ENCODE measurements at places on chromosomes 6 and 20. TPM values are rescaled to one million over a fixed set of nuclear protein-coding genes. Genes with fewer than 3 reads are reported as not detected.

DNA sequence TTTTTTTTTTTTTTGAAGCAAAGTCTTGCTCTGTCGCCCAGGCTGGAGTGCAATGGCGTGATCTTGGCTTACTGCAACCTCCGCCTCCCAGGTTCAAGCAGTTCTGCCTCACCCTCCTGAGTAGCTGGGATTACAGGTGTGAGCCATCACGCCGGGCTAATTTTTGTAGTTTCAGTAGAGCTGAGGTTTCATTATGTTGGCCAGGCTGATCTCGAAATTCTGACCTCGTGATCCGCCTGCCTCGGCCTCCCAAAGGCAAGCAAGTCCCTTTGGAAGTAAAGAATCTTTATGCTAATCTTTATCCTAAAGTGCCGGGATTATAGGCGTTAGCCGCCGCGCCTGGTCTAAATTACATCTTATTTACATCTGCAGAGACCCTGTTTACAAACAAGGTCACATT is 1.5 kb downstream of the PSMG4 start:
- DNase-seq, result no peak
- H3K36me3 ChIP-seq, result peaks cover 13% of the 10 kb centered on the region
- H3K27me3 ChIP-seq, result no peaks in the 10 kb centered on the region
- H3K4me3 ChIP-seq, result peak overlapping the region; percentile 28
- H3K27ac ChIP-seq, result peak overlapping the region; percentile 20

GRCh38 chr6:126716032-126716431 is 376.1 kb downstream of the CENPW start:
- DNase-seq, result no peak
- H3K36me3 ChIP-seq, result no peaks in the 10 kb centered on the region
- H3K27me3 ChIP-seq, result no peaks in the 10 kb centered on the region
- H3K4me3 ChIP-seq, result no peak overlapping the region
- no peak overlapping the region for H3K27ac ChIP-seq

DNA sequence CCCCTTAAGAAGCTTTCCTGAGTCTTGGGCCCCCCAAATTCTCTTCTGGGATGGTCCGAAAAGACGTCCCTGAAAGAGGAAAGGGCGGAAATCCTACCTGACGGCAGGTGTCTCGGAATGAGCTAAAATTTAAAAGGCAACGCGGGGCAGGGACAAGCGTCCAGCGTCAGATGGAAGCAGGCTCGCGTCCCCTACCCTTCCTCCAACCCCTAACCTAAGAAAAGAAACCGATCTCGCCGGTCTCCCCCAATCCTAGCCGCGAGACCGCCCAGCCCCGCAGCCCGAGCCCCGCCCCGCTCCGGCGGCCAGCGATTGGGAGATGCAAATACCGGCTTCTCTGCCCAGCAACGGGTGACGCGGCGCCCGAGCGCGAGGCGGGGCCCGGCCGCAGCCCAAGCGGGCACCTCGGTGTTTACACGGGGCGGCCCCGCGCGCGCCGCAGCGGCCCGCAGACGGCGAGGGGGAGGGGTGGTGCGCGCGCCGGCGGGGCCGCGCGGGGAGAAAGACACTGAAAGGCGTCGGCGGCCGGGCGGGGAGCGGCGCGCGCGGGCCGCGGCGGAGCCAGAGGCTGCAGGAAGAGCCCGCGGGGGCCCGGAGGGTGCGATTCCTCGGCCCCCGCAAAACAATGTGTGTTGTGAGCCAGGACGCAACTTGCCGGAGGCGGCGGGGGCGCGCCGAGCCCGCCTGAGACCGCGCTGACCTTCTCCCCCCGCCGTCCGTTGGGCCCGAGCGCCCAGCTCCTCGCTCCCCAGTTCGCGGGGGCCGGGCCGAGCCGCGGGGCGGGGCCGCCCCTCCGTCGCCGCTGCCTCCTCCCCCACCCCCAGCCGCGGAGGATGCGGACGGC is at the start of gene SOX12:
TSS of gene SOX12 (plus strand) at position 508 of the 844 bp plus-strand sequence. CDS start 373 bp downstream, outside the sequence.
- H3K4me1 ChIP-seq, result peaks cover 23% of the 10 kb centered on the region
- H3K27me3 ChIP-seq, result no peaks in the 10 kb centered on the region
- H3K27ac ChIP-seq, result peak within 1 kb of the TSS; percentile 59
- no peaks in the 10 kb centered on the region for H3K36me3 ChIP-seq
- H3K4me3 ChIP-seq, result peak within 1 kb of the TSS; percentile 65

GRCh38 chr6:33692760-33693158 is 18.7 kb downstream of the UQCC2 start:
- H3K4me1 ChIP-seq, result peaks cover 63% of the 10 kb centered on the region
- H3K36me3 ChIP-seq, result peaks cover 39% of the 10 kb centered on the region
- H3K27me3 ChIP-seq, result no peaks in the 10 kb centered on the region

DNA sequence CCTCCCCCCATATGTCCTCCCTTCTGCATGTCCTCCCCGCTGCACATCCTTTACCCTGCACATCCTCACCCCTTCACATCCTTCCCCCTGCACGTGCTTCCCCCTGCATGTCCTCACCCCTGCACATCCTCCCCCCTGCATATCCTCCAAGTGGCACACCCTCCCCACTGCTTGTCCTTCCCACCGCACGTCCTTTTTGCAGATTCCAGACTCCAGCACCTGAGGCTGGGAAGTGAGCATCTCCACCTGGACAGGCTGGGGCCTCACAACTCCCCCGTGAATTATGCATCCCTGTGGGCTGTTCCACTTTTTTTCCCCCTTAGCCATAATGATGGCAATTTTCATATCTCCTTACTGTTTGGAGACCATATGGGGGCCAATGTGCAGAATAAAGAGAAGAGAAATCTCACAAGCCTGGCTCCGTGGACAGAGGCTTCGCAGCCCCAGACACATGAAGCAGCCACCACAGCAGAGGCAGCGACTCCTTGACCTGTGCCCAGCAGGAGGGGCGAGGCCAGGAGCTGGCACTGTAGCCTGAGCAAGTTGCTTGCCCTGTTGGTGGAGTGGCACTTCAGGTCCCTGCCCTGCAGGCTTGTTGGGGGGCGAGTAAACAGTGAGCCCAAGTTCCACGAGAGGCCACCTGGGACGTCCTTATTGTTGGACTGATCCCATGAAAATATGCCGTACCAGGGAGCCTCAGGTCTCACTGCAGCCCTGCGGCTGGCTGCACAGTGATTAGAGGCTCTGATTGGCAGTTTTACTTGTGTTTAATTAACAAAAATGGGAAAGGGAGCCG is 113.1 kb downstream of the SYNDIG1 start:
- no peak overlapping the region for H3K4me3 ChIP-seq
- no peaks in the 10 kb centered on the region for H3K27me3 ChIP-seq
- no peak overlapping the region for H3K27ac ChIP-seq
- H3K4me1 ChIP-seq, result no peaks in the 10 kb centered on the region
- DNase-seq, result no peak
- H3K36me3 ChIP-seq, result no peaks in the 10 kb centered on the region

The PAQR8 gene
- 11.7 TPM for total RNA-seq

The LRRN4 gene
- not detected for total RNA-seq

GRCh38 chr6:41813469-41813868 is 26.0 kb downstream of the TOMM6 start:
- no peaks in the 10 kb centered on the region for H3K4me1 ChIP-seq
- H3K4me3 ChIP-seq, result no peak overlapping the region
- no peaks in the 10 kb centered on the region for H3K36me3 ChIP-seq
- H3K27me3 ChIP-seq, result no peaks in the 10 kb centered on the region
- DNase-seq, result no peak
- no peak overlapping the region for H3K27ac ChIP-seq

GRCh38 chr6:5174244-5174643 is 86.5 kb downstream of the LYRM4 start:
- peak overlapping the region; percentile 59 for H3K27ac ChIP-seq
- DNase-seq, result peak; percentile 66

The SLC22A3 gene
- not detected for total RNA-seq

GRCh38 chr6:80161434-80161833 is 55.0 kb downstream of the BCKDHB start:
- no peak for DNase-seq
- H3K36me3 ChIP-seq, result no peaks in the 10 kb centered on the region
- no peak overlapping the region for H3K4me3 ChIP-seq
- peaks cover 19% of the 10 kb centered on the region for H3K4me1 ChIP-seq
- no peak overlapping the region for H3K27ac ChIP-seq
- no peaks in the 10 kb centered on the region for H3K27me3 ChIP-seq

GRCh38 chr6:150336299-150336698 is 32.5 kb upstream of the IYD start:
- no peaks in the 10 kb centered on the region for H3K36me3 ChIP-seq
- no peaks in the 10 kb centered on the region for H3K4me1 ChIP-seq
- no peak for DNase-seq
- H3K27ac ChIP-seq, result no peak overlapping the region

DNA sequence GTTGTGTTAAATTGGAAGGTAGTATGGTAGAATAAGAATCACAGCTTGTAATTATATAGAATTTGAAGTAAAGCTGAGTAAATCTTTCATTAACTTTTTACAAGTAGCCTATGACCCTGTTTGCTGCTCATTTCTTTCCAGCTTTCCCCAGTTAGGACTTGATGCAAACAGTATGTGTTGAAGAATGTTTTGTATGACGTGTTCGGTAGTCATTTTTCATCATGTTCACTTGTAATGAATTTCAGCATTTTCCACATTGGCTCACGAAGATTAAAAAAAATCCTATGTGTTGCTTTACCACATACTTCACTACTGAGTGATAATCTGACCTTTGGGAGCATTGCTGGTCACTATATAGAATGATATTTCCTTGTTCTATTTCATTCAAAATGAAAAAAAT is 162.4 kb downstream of the CDKAL1 start:
- H3K4me1 ChIP-seq, result no peaks in the 10 kb centered on the region
- DNase-seq, result no peak
- no peak overlapping the region for H3K4me3 ChIP-seq
- no peaks in the 10 kb centered on the region for H3K27me3 ChIP-seq

The ELOVL2 gene
- total RNA-seq, result not detected

The BMP6 gene
- not detected for total RNA-seq

GRCh38 chr6:148342350-148343046 is at the start of gene SASH1:
SASH1 (plus strand) TSS chr6:148342838; CDS start chr6:148343068, 230 bp downstream.
- peaks cover 4% of the 10 kb centered on the region for H3K27me3 ChIP-seq
- no peak within 1 kb of the TSS for H3K27ac ChIP-seq
- H3K4me3 ChIP-seq, result no peak within 1 kb of the TSS
- no peaks in the 10 kb centered on the region for H3K4me1 ChIP-seq

The SAPCD1 gene
- 6.1 TPM for total RNA-seq

DNA sequence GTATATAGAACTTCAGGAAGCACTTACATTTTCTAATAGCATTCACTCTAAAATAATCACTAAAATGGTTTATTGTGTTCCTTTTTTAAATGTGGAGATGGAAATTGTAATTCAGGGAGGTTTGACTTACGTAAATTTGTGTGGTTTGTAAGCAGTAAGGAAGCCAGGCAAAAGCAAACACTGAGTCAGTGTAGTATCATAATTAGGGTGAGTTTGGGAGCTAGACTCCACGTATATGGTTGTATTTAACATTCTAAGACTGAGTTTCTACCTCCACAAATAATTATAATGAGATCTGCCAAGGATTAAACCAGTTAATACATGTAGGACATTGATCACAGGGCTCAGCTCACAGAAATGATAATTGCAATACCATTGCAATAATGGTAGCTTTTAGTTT is 425.5 kb downstream of the CBLN4 start:
- no peak overlapping the region for H3K27ac ChIP-seq
- H3K4me3 ChIP-seq, result no peak overlapping the region
- H3K27me3 ChIP-seq, result no peaks in the 10 kb centered on the region
- DNase-seq, result no peak
- H3K4me1 ChIP-seq, result no peaks in the 10 kb centered on the region
- no peaks in the 10 kb centered on the region for H3K36me3 ChIP-seq

The TSHZ2 gene
- total RNA-seq, result 1.6 TPM

The KCNB1 gene
- total RNA-seq, result not detected

DNA sequence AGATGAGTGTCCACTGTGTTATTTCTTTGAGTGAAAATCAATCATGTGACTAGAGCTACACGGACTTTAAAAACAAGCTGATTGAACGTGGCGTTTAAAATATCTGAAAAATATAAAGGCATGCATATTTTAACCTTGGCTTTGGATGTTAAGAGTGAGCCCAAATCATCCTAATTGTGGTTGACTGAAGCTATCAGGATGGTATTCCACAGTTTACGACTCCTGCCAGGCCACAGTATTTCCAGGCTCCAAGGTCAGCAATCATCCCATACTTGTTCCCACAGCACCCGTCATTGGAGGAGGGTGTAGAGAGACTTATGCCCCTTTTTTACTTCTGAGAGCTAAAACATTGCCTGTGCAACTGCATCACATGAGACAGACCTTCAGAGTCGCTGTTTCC is 43.2 kb upstream of the TMX4 start:
- no peaks in the 10 kb centered on the region for H3K36me3 ChIP-seq
- H3K4me3 ChIP-seq, result no peak overlapping the region
- DNase-seq, result no peak
- H3K27me3 ChIP-seq, result no peaks in the 10 kb centered on the region
- H3K4me1 ChIP-seq, result no peaks in the 10 kb centered on the region
- no peak overlapping the region for H3K27ac ChIP-seq

DNA sequence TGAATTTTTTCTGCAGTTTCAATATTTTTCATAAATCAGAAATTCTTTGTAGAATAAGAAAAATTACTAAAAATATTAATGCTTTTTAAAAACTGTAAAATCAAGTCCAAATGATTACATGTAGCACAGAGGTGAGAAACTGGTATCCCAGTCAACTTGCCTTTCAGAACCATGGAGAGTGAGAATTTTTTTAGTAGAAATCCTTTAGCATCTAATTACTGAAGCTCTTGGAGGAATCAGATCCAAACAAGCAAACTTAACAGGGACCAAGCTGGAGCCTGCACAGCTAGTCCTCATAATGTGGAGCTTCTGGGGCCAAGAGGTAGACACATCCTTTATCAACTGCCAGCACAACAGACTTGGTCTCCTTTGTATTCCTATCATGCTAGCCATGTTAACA is 724.5 kb downstream of the TFAP2A start:
- no peaks in the 10 kb centered on the region for H3K4me1 ChIP-seq
- H3K27me3 ChIP-seq, result no peaks in the 10 kb centered on the region
- no peak overlapping the region for H3K27ac ChIP-seq
- H3K36me3 ChIP-seq, result no peaks in the 10 kb centered on the region
- H3K4me3 ChIP-seq, result no peak overlapping the region

GRCh38 chr6:29850011-29850553 is 22.5 kb downstream of the HLA-G start:
- H3K4me3 ChIP-seq, result no peak overlapping the region
- H3K4me1 ChIP-seq, result no peaks in the 10 kb centered on the region
- peaks cover 28% of the 10 kb centered on the region for H3K27me3 ChIP-seq

DNA sequence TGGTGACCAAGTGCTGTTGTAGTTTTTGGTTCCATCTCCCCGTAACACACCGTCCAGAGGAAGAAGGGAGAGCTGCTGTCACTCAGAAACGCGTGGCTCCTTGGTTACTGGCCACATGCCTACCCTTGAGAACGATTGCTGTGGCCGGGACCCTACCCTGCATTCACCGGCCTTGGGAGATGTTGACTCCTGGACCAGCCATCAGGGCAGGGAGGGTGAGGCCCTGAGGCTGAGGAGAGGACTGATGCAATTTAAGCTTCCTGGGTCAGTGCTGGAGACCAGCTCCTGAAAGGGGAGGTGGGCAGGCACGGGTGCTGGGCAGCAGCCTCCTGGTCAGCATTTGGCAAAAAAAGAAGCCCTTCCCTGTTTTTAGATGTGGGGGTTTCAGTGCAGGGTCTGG is 31.5 kb downstream of the ERMARD start:
- H3K4me1 ChIP-seq, result no peaks in the 10 kb centered on the region
- no peaks in the 10 kb centered on the region for H3K27me3 ChIP-seq
- no peak overlapping the region for H3K4me3 ChIP-seq
- no peak overlapping the region for H3K27ac ChIP-seq
- DNase-seq, result no peak
- H3K36me3 ChIP-seq, result no peaks in the 10 kb centered on the region

GRCh38 chr6:156033598-156033997 is 578.0 kb upstream of the NOX3 start:
- DNase-seq, result no peak
- H3K27ac ChIP-seq, result no peak overlapping the region
- no peaks in the 10 kb centered on the region for H3K4me1 ChIP-seq
- no peaks in the 10 kb centered on the region for H3K36me3 ChIP-seq

The STXBP5 gene
- total RNA-seq, result 32.2 TPM

The ITPR3 gene
- total RNA-seq, result 43.3 TPM

The GNL1 gene
- total RNA-seq, result 102 TPM

GRCh38 chr20:55255016-55255415 is 750.3 kb downstream of the CBLN4 start:
- DNase-seq, result no peak
- no peaks in the 10 kb centered on the region for H3K36me3 ChIP-seq
- no peaks in the 10 kb centered on the region for H3K27me3 ChIP-seq
- no peak overlapping the region for H3K27ac ChIP-seq

Measured in CD8-positive, alpha-beta memory T cell (primary cell).